ENCODE measurements at places on chromosomes 4 and X. TPM values are rescaled to one million over a fixed set of nuclear protein-coding genes. Genes with fewer than 3 reads are reported as not detected.

DNA sequence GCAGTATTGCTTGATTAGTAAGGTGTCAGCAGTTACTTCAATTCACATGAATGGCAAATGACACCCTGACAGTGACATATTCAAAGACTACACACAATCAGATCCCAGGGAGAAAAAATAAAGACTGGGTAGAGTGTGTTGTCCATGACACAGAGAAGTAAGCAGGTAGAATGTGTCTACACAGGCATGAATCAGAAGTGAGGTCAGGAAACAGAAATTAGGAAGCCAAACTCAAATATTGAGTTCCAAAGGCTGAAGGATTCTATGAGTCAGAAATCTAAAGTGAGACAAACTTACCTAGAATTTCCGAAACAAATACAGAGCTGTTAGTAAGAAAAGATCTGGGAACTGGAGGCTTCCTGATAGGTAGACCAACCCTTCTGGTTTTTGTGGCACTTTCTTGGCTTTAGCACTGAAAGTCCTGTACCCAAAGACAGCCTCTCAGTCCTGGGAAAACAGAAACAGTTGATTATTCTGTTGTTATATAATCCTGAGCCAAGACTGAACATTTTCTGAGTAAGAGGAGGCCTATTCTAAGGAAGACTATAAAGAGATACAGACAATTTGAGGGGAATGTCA is 24.3 kb upstream of the GLRA2 start:
- no peaks in the 10 kb centered on the region for H3K4me1 ChIP-seq
- no peaks in the 10 kb centered on the region for H3K27me3 ChIP-seq
- H3K27ac ChIP-seq = no peak overlapping the region
- DNase-seq = no peak

DNA sequence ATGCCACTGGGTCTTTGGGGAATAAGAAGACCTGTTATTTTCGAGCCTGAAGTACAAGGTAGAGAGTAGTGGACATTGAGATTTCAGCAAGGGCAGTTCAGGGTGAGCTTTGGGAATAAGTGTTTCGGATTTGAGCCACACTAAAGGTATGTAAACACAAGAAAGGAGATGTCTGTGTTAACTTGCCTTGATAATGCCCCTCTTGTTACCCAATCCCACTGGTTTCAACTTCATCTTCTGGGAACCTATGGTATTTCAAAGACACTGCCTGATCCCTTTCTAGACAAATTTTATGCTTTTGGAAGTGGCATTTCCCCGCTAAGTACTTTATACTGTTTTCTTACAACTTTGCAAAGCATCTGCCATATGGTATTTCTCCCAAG is 79.4 kb downstream of the SLC9A6 start:
- peaks cover 20% of the 10 kb centered on the region for H3K4me1 ChIP-seq
- H3K27me3 ChIP-seq = no peaks in the 10 kb centered on the region
- no peak for DNase-seq
- H3K27ac ChIP-seq = no peak overlapping the region

GRCh38 chr4:122912810-122913575 is 9.4 kb downstream of the NUDT6 start:
- H3K4me1 ChIP-seq = no peaks in the 10 kb centered on the region
- H3K4me3 ChIP-seq = no peak overlapping the region
- H3K27ac ChIP-seq = no peak overlapping the region
- H3K36me3 ChIP-seq = no peaks in the 10 kb centered on the region

- no peaks in the 10 kb centered on the region for H3K4me1 ChIP-seq
- no peaks in the 10 kb centered on the region for H3K27me3 ChIP-seq
- H3K27ac ChIP-seq = no peak overlapping the region
- no peak overlapping the region for H3K4me3 ChIP-seq
Measured at GRCh38 chr4:168212656-168213055, 105.9 kb downstream of the DDX60 start.

- H3K4me3 ChIP-seq = no peak overlapping the region
- peak; percentile 7 for DNase-seq
- H3K36me3 ChIP-seq = peaks cover 7% of the 10 kb centered on the region
- H3K27ac ChIP-seq = no peak overlapping the region
- H3K27me3 ChIP-seq = no peaks in the 10 kb centered on the region
Measured at GRCh38 chr4:184762100-184762499, 28.2 kb upstream of the CENPU start.

EGF gene
- not detected for polyA plus RNA-seq

SYTL4 gene
- not detected for polyA plus RNA-seq

GC gene
- polyA plus RNA-seq = not detected

SLIT2 gene
- polyA plus RNA-seq = not detected

TMEM164 gene
- 3.2 TPM for polyA plus RNA-seq

Data from CD8-positive, alpha-beta memory T cell (primary cell).